ENCODE measurements at places on chromosomes 6 and 20. TPM values are rescaled to one million over a fixed set of nuclear protein-coding genes. Genes with fewer than 3 reads are reported as not detected.

The SPAG4 gene
- 17.3 TPM for total RNA-seq

The ABHD16B gene
- not detected for total RNA-seq

The TMEM170B gene
- 0.45 TPM for total RNA-seq

The NMBR gene
- not detected for total RNA-seq

The TUBB2A gene
- total RNA-seq, result 102 TPM

The ALDH8A1 gene
- total RNA-seq, result 0.35 TPM

The DSP gene
- total RNA-seq, result 1.8 TPM

The CLPSL2 gene
- not detected for total RNA-seq

The GABRR1 gene
- total RNA-seq, result not detected

The LST1 gene
- total RNA-seq, result not detected

The FAM209B gene
- not detected for total RNA-seq

The SFT2D1 gene
- total RNA-seq, result 34.1 TPM

The RAMACL gene
- total RNA-seq, result 1.1 TPM

The C4A gene
- 23.1 TPM for total RNA-seq

The SLC24A3 gene
- 0.15 TPM for total RNA-seq

The FKBP1C gene
- 0.23 TPM for total RNA-seq

The MYO6 gene
- total RNA-seq, result 13.9 TPM

The KHDC1 gene
- total RNA-seq, result 5.4 TPM

The PNLDC1 gene
- 0.23 TPM for total RNA-seq

The SOX18 gene
- 0.08 TPM for total RNA-seq

The SNAP25 gene
- total RNA-seq, result not detected

The PNPLA1 gene
- total RNA-seq, result not detected

The SLC22A1 gene
- 0.53 TPM for total RNA-seq

The BFSP1 gene
- total RNA-seq, result 2.5 TPM

The C6orf118 gene
- total RNA-seq, result not detected

The RNF182 gene
- not detected for total RNA-seq

The MTCH1 gene
- 309 TPM for total RNA-seq

The RPL7L1 gene
- 81.3 TPM for total RNA-seq

The CRISP2 gene
- total RNA-seq, result not detected

The MYH7B gene
- 0.47 TPM for total RNA-seq

The ARG1 gene
- not detected for total RNA-seq

The EEF1A2 gene
- 0.47 TPM for total RNA-seq

The PIM1 gene
- total RNA-seq, result 25.2 TPM

The PI3 gene
- not detected for total RNA-seq

The LRRC1 gene
- total RNA-seq, result 5.3 TPM

The PSORS1C2 gene
- not detected for total RNA-seq

The HLA-DPA1 gene
- 9.7 TPM for total RNA-seq

The HLA-DOB gene
- total RNA-seq, result not detected

The TRIM31 gene
- not detected for total RNA-seq

The PPP1R14C gene
- total RNA-seq, result 3.2 TPM

The NOX3 gene
- not detected for total RNA-seq

The PCIF1 gene
- 4.9 TPM for total RNA-seq

The BMP5 gene
- total RNA-seq, result not detected

The OXT gene
- total RNA-seq, result not detected

The PLG gene
- not detected for total RNA-seq

The HNF4A gene
- not detected for total RNA-seq

The CDH4 gene
- total RNA-seq, result 0.70 TPM

The CAP2 gene
- total RNA-seq, result 3.2 TPM

The SEMG1 gene
- not detected for total RNA-seq

The PRRT1 gene
- total RNA-seq, result 0.12 TPM

The C6orf163 gene
- 0.83 TPM for total RNA-seq

The SLC35F1 gene
- total RNA-seq, result not detected

The FILIP1 gene
- total RNA-seq, result 0.35 TPM

The MANEA gene
- 4.3 TPM for total RNA-seq

The CNR1 gene
- total RNA-seq, result not detected

The QRSL1 gene
- total RNA-seq, result 5.0 TPM
